Placental pericyte (primary cell): ENCODE measurements at places on chromosomes 16 and 17. TPM values are rescaled to one million over a fixed set of nuclear protein-coding genes. Genes with fewer than 3 reads are reported as not detected.

Gene CD300LB
- not detected in 2 replicates for total RNA-seq

Gene ITGAL
- total RNA-seq = not detected in 2 replicates

Gene PPP1R1B
- not detected in 2 replicates for total RNA-seq

Gene CNGB1
- not detected in 2 replicates for total RNA-seq

Gene JMJD8
- total RNA-seq = 45.7 and 62.3 TPM in 2 replicates

Gene PDILT
- total RNA-seq = not detected in 2 replicates

Gene CX3CL1
- 0.44 and 0.57 TPM in 2 replicates for total RNA-seq

Gene CARHSP1
- 89.2 and 158 TPM in 2 replicates for total RNA-seq

Gene TMIGD1
- total RNA-seq = not detected in 2 replicates

Gene KRT38
- total RNA-seq = under 0.01 TPM in 1 of 2 replicates, not detected in the other

Gene KRT17
- total RNA-seq = 0.66 and 5.2 TPM in 2 replicates

Gene METRN
- 10.1 and 40.1 TPM in 2 replicates for total RNA-seq

Gene E2F4
- total RNA-seq = 69.6 and 120 TPM in 2 replicates

Gene TSPOAP1
- under 0.01 TPM in 1 of 2 replicates, not detected in the other for total RNA-seq

Gene TBC1D3C
- total RNA-seq = not detected in 2 replicates

Gene COIL
- total RNA-seq = 11.6 and 18.2 TPM in 2 replicates

Gene CHST6
- under 0.01 and 0.14 TPM in 2 replicates for total RNA-seq

Gene NOS2
- not detected in 2 replicates for total RNA-seq

Gene SMPD3
- total RNA-seq = under 0.01 TPM in 1 of 2 replicates, not detected in the other

Gene CFAP97D1
- under 0.01 TPM in 1 of 2 replicates, not detected in the other for total RNA-seq

Gene CPHXL2
- total RNA-seq = not detected in 2 replicates

Gene SCN4A
- under 0.01 TPM in 1 of 2 replicates, not detected in the other for total RNA-seq

Gene NPIPA3
- total RNA-seq = 0.29 and 0.44 TPM in 2 replicates

Gene WDR59
- 18.6 and 28.0 TPM in 2 replicates for total RNA-seq

Gene ITGB3
- total RNA-seq = 64.6 and 125 TPM in 2 replicates

Gene HSD11B2
- under 0.01 TPM in 1 of 2 replicates, not detected in the other for total RNA-seq

Gene EPOP
- total RNA-seq = 0.86 and 0.88 TPM in 2 replicates

Gene INCA1
- total RNA-seq = 0.22 and 0.43 TPM in 2 replicates

Gene USP7
- 63.9 and 90.3 TPM in 2 replicates for total RNA-seq

Gene SEPTIN12
- total RNA-seq = not detected in 2 replicates

Gene KCNH6
- total RNA-seq = 0.14 TPM in 1 of 2 replicates, not detected in the other

Gene NLK
- 13.3 and 31.5 TPM in 2 replicates for total RNA-seq

Gene OTOP2
- not detected in 2 replicates for total RNA-seq

Gene CDYL2
- 7.7 and 21.2 TPM in 2 replicates for total RNA-seq

Gene HBZ
- not detected in 2 replicates for total RNA-seq

Gene RILP
- total RNA-seq = 6.4 and 7.0 TPM in 2 replicates

Gene ICAM2
- 2.4 and 2.7 TPM in 2 replicates for total RNA-seq

Gene ATAD5
- total RNA-seq = 0.88 and 10.3 TPM in 2 replicates

Gene CCDC40
- 3.0 and 6.3 TPM in 2 replicates for total RNA-seq

Gene TBX2
- total RNA-seq = 42.5 and 102 TPM in 2 replicates

Gene COX6A2
- not detected in 2 replicates for total RNA-seq

Gene PPL
- total RNA-seq = 0.72 and 5.3 TPM in 2 replicates

Gene ABCC12
- total RNA-seq = 0.14 TPM in 1 of 2 replicates, not detected in the other

Gene EVI2B
- total RNA-seq = 0.66 and 0.86 TPM in 2 replicates

Gene PROCA1
- 0.44 and 0.86 TPM in 2 replicates for total RNA-seq

Gene PEMT
- total RNA-seq = 29.3 and 33.0 TPM in 2 replicates

Gene ADAM11
- total RNA-seq = 0.22 and 0.57 TPM in 2 replicates

Gene KRTAP4-3
- total RNA-seq = not detected in 2 replicates

Gene MT2A
- 68.9 and 179 TPM in 2 replicates for total RNA-seq

Gene SCGB1C2
- not detected in 2 replicates for total RNA-seq

Gene ITGAX
- total RNA-seq = under 0.01 TPM in 1 of 2 replicates, not detected in the other

Gene DGKE
- 7.3 and 10.9 TPM in 2 replicates for total RNA-seq
